CD4-positive, CD25-positive, alpha-beta regulatory T cell (primary cell): ENCODE measurements at places on chromosomes 2 and 18. TPM values are rescaled to one million over a fixed set of nuclear protein-coding genes. Genes with fewer than 3 reads are reported as not detected.

The CPO gene
- not detected for polyA plus RNA-seq

The KCNE4 gene
- not detected for polyA plus RNA-seq

The TEKT4 gene
- polyA plus RNA-seq, result not detected

The SMC6 gene
- polyA plus RNA-seq, result 11.5 TPM

The KCNG3 gene
- polyA plus RNA-seq, result not detected

The STAT1 gene
- polyA plus RNA-seq, result 331 TPM

The CFAP65 gene
- not detected for polyA plus RNA-seq

The SERPINB13 gene
- polyA plus RNA-seq, result not detected

The GULP1 gene
- polyA plus RNA-seq, result not detected

The TRIM54 gene
- polyA plus RNA-seq, result not detected

The ANKRD62 gene
- polyA plus RNA-seq, result not detected

The MDH1B gene
- polyA plus RNA-seq, result not detected

The EXOC6B gene
- polyA plus RNA-seq, result 1.5 TPM

The MAL gene
- polyA plus RNA-seq, result 191 TPM

The LRRC30 gene
- polyA plus RNA-seq, result not detected

The COLEC12 gene
- polyA plus RNA-seq, result not detected

The FLACC1 gene
- 0.38 TPM for polyA plus RNA-seq

The HK2 gene
- 2.7 TPM for polyA plus RNA-seq

The CENPA gene
- 3.1 TPM for polyA plus RNA-seq

The IDH1 gene
- 9.1 TPM for polyA plus RNA-seq

The TMEM131 gene
- 8.4 TPM for polyA plus RNA-seq

The ANKRD30B gene
- polyA plus RNA-seq, result not detected

The G6PC2 gene
- polyA plus RNA-seq, result not detected

The LDLRAD4 gene
- polyA plus RNA-seq, result 42.4 TPM

The LAMA1 gene
- not detected for polyA plus RNA-seq

The GPAT2 gene
- 0.64 TPM for polyA plus RNA-seq

The VWC2L gene
- not detected for polyA plus RNA-seq

The NDUFB3 gene
- polyA plus RNA-seq, result 370 TPM

The ANTXR1 gene
- not detected for polyA plus RNA-seq

The IL37 gene
- not detected for polyA plus RNA-seq

The ANKRD53 gene
- polyA plus RNA-seq, result not detected

The CRYBA2 gene
- polyA plus RNA-seq, result not detected

The TMEM17 gene
- polyA plus RNA-seq, result not detected

The PLEKHB2 gene
- polyA plus RNA-seq, result 75.2 TPM

The MC4R gene
- polyA plus RNA-seq, result not detected

The DPP10 gene
- not detected for polyA plus RNA-seq

The KIAA2012 gene
- not detected for polyA plus RNA-seq

The NGEF gene
- 0.21 TPM for polyA plus RNA-seq

The ALPI gene
- not detected for polyA plus RNA-seq

The PROM2 gene
- not detected for polyA plus RNA-seq

The SLC14A1 gene
- 16.3 TPM for polyA plus RNA-seq

The TMEM127 gene
- 37.4 TPM for polyA plus RNA-seq

The RSAD2 gene
- 4.6 TPM for polyA plus RNA-seq
